ENCODE measurements at places on chromosomes 6 and 20.

- DNase-seq: no peak
Measured at GRCh38 chr6:19849755-19850154, 12.6 kb downstream of the ID4 start.

- DNase-seq: no peak
Measured at GRCh38 chr20:62918147-62918546, 8.2 kb downstream of the DIDO1 start.

DNA sequence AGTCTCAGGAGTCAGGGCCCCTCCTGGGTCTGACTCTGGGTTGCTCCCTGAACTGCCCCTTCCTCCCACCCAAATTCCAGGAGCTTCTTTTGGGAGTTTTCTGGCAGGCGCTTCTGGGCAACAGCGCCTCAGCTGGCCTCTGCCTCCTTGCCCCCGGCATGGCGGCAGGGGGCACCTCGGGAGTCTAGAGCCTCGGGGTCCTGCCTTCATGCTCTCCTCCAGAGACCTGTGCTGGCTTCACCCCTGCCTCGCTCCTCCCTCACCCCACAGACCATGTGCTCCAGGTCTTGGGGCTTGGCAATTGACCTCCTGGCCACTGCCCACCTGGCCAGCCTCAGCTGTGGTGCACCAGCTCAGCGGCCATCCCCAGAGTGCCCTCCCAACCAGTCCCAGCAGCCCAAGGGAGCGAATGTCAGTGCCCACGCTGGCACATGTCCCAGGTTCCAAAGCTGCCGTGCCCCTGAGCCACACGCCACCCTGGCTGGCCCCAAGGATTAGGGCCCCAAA lies 43.4 kb downstream of the SRC start:
- DNase-seq: no peak

GRCh38 chr6:141260627-141261015 lies 872.1 kb upstream of the GJE1 start:
- no peak for DNase-seq

GRCh38 chr6:92962846-92963245 lies 456.5 kb downstream of the EPHA7 start:
- DNase-seq: no peak

DNA sequence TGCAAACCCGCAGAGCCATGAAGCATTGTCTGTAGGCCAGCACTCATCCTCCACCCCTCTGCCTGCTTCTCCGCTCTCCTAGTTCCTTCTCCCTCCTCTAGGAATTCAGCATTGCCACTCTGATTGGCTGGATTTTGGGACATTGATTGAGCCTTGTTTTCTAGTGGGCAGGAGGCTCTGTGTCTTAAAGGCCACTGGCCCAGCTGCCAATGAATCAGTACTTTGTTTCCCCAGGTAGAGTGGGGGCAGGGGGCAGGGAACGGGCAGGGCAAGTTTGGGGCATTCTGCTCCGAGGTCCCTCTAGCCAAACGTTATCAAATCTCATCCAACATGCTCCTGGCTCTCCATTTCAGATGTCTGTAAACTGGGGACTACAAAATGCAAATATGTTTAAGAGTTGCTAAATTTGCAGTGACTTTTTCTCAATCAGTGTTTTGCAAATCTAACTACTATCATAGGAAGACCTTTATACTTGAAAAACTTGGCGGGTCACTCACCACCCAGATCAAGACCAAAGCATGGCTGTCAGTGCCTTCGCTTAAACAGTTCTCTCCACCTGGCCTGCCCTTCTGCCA lies 10.4 kb upstream of the BPI start:
- DNase-seq: no peak

- no peak for DNase-seq
Measured at GRCh38 chr20:22794200-22794599, 209.8 kb upstream of the FOXA2 start.

GRCh38 chr20:3787324-3788014 lies 929 bp upstream of the CENPB start:
- DNase-seq: no peak

GRCh38 chr6:102387326-102388033 lies 994.0 kb downstream of the GRIK2 start:
- DNase-seq: no peak

- no peak for DNase-seq
Measured at GRCh38 chr6:131946404-131946991, 4.7 kb downstream of the CCN2 start.

GRCh38 chr6:5976811-5977210 lies 29.9 kb downstream of the NRN1 start:
- DNase-seq: no peak

GRCh38 chr6:16618962-16619361 lies 142.3 kb downstream of the ATXN1 start:
- no peak for DNase-seq

GRCh38 chr6:1461207-1461606 lies 71.8 kb downstream of the FOXF2 start:
- no peak for DNase-seq

GRCh38 chr6:41917528-41917927 lies 3.4 kb downstream of the MED20 start:
- peak; percentile 76 for DNase-seq

DNA sequence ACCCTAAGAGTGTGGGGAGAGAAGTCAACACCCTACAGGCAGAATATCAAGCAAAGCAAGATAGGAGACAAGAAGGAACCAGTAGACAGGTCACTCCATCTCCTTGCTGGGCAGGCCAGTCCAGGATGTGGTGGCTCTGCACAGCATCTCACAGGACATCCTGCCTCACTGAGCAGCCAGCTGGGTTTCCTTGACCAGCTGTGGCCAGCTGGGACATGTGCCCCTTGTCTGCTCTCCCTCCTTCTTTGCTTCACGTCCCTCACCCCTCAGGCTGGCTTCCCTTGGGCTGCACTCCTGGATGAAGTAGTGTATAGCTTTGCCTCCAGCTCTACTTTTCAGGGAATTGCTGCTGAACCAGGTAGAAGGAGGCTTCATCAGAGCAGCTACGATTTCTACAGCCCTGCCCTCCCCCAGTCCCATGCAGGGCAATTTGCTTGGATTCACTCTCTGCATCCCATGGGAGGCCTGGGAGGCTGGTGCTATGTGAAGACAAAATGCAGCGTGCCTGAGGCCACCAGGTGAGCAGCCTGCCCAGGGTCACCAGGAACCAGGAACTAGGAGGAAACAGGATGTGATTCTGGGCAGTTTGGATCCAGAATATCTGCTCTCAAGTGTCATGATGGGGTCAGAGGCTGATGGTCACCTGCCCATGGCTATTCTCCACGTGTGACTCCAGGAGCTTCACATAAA lies 110.0 kb upstream of the PMEPA1 start:
- no peak for DNase-seq

DNA sequence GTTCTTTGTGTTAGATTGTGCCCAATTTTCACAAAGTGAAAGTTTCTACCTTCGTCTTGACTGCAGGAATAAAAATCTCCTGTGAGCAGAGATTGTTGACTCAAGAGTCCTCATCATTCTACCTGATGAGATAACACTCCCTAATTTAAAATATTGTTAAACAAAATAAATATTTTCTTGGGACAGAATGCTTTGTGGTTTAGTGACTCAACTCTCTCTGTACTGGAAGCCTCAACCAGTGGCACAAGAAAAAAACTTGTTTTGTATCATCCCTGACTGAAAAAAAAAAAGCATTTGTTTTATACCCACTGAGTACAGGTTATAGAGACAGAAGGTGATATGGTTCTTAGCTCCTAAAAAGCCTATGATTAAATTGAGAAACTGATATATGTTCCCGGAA lies 78.9 kb downstream of the CRYBG1 start:
- DNase-seq: peak; percentile 11

DNA sequence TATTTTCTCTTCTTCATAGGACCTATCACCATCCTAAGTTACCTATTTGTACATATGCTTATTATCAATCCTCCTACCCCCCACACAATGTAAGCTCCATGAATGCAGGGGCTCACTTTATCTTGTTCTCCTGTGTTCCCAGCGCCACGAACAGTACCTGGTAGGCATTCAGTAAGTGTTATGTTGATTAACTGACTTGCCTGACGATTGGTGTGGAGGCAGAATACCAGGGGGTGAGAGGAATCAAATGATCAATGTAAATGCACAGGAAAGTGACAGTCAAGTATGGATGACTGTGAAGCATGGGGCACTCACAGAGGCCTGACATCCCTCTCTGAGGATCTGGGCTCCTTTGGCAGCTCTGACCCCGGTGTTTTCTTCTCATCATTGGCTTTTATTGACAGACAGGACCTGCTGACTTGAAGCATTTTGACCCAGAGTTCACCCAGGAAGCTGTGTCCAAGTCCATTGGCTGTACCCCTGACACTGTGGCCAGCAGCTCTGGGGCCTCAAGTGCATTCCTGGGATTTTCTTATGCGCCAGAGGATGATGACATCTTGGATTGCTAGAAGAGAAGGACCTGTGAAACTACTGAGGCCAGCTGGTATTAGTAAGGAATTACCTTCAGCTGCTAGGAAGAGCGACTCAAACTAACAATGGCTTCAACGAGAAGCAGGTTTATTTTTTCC lies 6.1 kb upstream of the IFT52 start:
- DNase-seq: no peak

- DNase-seq: no peak
Measured at GRCh38 chr20:24131281-24131680, 142.7 kb upstream of the GGTLC1 start.

- DNase-seq: peak; percentile 47
Measured at GRCh38 chr6:56842686-56843475, 112.0 kb upstream of the BEND6 start.

DNA sequence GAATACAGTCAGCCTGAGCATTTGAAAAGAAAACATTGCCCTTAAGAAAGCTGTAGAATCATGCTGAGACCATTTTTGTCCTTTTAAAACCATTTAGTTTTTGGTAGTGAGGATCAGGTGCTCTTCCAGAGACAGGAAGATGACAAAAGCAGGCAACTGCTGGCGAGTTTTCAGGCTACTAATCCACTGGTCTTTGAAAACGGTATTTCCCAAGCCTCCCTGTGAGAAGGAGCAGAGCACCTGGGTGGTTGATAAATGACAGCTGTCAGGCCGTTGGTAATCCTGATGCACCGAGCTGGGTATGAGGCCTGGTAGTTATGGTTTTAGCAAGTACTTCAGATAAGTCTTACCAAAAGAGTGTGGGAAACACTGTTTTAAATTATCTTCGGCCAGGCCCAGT lies 10.1 kb upstream of the SEC63 start:
- no peak for DNase-seq

DNA sequence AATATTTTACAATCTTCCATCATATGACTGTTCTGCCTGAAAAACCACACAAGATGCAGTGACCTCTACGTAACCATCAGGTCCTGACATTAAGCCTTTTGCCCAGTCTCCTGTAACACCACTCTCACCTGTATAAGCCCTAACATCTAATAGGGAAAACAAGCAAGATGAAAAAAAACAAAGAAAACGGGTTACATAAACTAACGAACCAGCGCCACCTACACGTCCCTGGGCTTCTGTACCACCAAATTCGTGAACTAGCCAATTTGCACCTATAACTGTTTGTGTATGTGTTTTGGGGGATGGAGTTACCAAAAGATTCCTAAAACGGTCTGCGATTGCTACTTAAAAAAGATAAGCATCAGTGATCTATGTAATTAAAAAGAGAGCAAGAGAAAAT lies 70.2 kb downstream of the BLOC1S5 start:
- DNase-seq: no peak

- DNase-seq: no peak
Measured at GRCh38 chr6:75611702-75612375, 10.2 kb downstream of the SENP6 start.

DNA sequence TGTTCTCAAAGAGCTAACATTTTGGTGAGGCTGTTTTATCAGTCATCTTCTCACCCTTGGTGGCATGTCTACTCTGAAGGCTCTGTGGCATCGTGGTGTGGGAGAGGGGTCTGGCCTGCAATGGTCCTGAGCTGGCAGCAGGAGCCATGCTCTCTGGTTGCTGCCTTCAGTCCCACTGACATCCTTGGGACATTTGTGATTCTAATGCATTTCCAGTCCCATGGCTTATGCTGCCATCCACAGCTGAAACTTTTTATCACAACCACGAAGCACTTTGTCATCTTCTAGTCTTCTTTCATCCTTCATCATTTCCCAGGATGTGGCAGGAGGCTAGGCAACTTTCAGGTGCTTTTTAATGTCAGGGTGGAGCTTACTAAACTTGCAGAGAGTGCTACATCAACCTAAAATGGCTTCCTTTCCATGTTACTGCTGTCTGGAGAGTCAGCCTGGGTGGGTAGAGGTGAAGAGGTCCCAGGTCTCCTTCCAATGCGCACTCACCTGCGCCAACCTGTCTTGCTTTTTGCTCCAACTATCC lies 77.1 kb downstream of the GPR63 start:
- no peak for DNase-seq

DNA sequence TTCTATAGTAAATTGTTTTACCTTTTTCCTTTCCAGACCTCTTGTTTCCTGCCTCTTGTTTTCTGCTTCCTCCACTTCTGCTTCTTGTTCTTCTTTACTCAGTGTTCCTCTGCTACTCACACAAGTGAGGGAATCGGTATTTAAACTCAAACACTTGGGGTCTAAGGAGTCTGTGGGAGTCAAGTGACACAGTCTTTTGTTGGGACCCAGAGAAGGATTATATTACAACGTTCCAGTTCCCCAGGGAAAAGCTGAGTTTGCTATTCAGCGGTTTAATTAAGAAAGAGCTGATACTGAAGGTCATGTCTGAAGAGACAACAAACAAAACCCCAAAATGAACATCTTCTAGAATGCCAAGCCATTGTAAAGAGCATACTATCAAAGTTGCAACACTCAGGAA lies 107.8 kb upstream of the CITED2 start:
- no peak for DNase-seq

DNA sequence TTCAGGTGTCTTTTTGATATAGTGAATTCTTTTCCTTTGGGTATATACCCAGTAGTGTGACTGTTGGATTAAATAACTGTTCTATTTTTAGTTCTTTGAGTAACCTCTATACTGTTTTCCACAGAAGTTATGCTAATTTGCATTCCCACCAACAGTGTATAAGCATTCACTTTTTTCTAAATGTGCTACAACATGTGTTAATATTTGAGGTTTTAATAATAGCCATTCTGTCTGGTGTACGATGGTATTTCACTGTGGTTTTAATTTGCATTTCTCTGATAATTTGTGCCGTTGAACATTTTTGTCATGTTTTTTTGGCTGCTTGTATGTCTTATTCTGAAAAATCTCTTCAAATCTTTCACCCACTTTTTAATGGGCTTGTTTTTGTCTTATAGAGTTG lies 563.5 kb downstream of the GRIK2 start:
- DNase-seq: no peak

GRCh38 chr6:157646012-157646411 lies 177.0 kb upstream of the SNX9 start:
- DNase-seq: no peak

DNA sequence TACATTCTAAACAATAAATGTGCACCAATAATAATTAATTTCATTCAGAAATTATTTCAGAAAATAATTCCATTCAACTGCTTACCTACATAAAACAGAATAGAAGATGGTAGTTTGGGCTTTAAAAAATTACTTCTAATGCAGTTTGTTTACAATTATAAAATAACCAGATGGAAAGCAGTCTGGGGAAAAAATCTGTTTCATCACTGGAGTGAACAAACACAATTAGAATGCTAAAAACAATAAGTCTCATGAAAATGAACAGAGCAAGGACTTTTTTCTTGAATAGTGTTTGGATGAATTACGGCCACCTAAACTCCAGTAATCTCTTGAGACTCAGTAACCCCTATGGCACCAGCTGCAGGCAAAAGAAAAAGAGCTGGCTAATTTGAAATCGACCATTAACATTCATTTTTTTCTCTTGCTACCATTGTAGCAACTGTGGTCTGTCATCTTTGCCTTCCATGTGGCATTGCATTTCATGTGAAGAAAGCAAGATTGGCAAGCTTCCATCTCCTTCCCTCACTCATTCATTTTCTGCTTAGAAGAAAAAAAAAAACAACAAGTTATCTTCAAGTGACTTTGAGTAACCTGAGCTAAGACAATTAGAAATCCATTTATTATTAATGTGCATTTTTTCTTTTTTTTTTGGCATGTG lies 88.4 kb upstream of the CEP85L start:
- no peak for DNase-seq

- no peak for DNase-seq
Measured at GRCh38 chr6:105935416-105935815, 150.7 kb upstream of the PRDM1 start.
